ENCODE measurements at places on chromosomes 6 and 20.

DNA sequence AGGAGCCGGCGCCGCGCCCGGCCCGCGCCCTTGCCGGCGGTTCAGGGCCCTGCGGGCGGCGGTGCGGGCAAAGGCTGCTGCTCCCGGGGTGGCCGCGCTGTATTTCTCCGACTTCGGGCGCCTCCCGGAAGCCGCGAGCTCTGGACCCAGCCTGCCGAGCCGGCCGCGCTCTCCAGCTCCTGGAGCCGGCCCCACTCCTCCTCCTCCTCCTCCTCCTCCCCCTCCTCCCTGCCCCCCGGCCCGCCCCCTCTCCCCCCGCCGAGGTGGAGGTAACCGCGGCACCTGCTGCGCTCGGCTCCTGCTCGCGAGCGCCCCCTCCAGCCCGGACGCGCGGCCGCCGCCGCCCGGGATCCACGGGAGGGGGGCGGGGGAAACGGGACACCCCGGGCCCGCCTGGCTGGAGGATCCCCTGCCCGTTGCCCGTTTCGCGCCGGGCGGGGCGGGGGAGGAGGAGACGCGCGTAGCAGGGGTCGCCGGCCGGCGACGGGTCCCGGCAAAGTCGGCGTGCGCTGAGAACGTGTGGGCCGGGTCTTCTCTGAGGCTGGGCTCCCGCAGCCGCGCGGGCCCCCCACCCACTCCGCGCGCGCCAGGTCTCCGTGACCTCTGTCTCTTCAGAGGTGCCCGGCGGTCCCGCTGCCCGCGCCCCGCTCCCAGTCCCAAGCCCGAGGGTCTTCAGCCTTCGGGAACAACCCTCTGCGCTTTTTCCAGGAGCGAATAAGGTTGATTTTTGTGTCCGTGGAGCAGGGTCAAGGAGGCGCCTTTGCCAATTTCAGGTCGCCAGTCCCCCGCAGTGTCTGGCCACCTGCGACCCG, at the start of gene SLC22A23:
TSS of gene SLC22A23 (minus strand) at position 153 of the 812 bp plus-strand sequence. CDS start 491 bp downstream, outside the sequence.
- DNase-seq: no peak

DNA sequence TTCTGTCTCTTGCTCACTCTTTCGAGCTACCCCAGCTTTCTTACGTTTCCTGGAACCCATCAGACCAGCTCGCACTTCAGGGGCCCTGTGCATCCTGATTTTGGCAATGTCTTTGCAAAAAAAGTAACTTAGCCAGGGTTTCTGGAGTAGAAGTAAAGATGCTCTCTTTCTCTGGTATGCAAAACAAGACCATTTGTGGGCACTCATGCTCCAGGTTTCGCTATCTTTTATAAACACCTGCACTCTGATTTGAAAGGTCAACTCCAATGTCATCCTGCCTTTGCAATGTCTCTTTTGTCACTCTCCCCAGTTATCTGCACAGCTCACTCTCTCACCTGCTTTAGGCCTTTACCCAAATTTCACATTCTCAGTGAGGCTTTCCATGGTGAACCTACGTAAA, 869.1 kb downstream of the QKI start:
- DNase-seq: no peak

GRCh38 chr6:168035098-168035660, 37.7 kb downstream of the KIF25 start:
- no peak for DNase-seq

DNA sequence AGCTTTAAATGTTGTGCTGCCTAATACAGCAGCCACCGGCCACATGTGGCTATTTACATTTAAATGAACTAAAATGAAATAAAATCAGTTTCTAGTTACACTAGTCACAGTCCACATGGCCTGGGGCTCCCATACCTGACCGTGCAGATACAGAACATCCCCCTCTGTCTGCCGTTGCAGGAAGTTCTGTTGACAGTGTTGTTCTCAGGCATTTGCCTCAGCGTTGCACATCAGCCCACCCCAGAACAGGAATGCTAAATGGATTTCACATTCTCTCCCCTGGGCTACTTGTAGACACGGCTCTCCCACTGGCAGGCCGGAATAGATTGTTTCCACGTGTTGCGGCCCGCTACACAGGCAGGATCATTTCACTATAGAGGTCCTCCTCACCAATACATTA, 26.3 kb downstream of the JAG1 start:
- DNase-seq: no peak

DNA sequence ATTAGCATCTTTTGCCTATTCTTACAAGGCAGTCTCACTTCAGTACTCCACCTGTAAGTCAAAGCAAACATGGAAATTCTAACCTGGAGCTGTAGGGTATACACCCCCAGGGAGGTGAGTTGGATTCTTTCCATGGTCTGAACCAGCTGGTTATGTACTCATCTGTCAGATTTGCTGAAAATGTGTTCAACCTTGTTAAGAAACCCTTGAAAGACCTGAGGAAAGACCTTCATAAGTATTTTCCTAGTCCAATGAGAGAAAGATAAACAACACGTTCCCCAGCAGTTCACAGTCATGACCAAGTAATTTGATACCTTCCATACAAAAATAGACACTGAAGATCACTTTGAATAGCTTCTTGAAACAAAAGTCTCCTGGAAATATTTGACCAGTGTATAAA, 42.5 kb downstream of the ID4 start:
- DNase-seq: no peak

Data from cortex of kidney (tissue), 1 donor.